Kidney glomerular epithelial cell (primary cell): ENCODE measurements at places on chromosomes 3 and 15.
A peak's percentile ranks its signal among the peaks of the same experiment; 100 is the strongest.

GRCh38 chr3:15443826-15444524 lies 16.6 kb downstream of the EAF1 start:
- no peak for DNase-seq

- DNase-seq = no peak
Observed at GRCh38 chr3:137349557-137350348, 392.0 kb downstream of the IL20RB start.

GRCh38 chr15:42919799-42920518 lies 619 bp downstream of the TTBK2 start:
- DNase-seq = no peak

DNA sequence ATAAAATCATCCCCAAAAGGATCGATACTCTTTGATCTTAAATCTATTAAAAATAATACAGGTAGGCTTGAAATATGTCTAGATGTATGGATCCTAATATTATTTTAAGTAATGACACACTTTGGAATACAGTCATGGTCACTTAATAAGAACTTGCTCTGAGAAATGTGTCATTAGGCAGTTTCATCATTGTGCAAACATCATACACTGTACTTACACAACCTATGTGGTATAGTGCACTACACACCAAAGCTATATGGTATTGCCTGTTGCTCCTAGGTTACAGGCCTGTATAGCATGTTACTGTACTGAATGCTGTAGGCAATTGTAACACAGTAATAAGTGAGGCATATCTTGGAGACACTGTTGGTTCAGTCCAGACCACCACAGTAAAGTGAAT lies 307.1 kb downstream of the RAP2B start:
- no peak for DNase-seq

GRCh38 chr3:58560771-58561311 lies 16.4 kb downstream of the FAM107A start:
- DNase-seq = peak; percentile 97

- DNase-seq = no peak
Observed at GRCh38 chr3:157922614-157923013, 183.6 kb downstream of the SHOX2 start.

- no peak for DNase-seq
Observed at GRCh38 chr15:91182101-91182500, 82.0 kb downstream of the SV2B start.

DNA sequence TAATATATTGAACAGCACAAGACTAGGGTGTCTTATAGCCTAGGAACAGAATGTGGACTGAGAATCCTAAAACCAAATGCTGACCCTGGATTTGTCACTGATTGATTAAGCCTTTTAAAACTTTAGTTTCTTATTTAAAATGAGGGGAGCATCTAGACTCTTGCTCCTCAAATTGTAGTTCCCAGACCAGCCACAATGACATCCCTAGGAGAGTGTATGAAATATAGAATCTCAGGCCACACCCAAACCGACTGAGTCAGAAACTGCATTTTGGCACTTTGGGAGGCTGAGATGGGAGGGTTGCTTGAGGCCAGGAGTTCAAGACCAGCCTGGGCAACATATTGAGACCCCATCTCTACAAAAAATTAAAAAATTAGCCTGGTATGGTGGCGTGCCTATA lies 287.8 kb upstream of the UMPS start:
- no peak for DNase-seq

GRCh38 chr3:15309662-15310335 lies 22.6 kb downstream of the SH3BP5 start:
- no peak for DNase-seq

- no peak for DNase-seq
Observed at GRCh38 chr15:20367093-20367492, 174.5 kb downstream of the GOLGA6L6 start.

- DNase-seq = no peak
Observed at GRCh38 chr3:171066206-171066605, 39.7 kb upstream of the SLC2A2 start.

DNA sequence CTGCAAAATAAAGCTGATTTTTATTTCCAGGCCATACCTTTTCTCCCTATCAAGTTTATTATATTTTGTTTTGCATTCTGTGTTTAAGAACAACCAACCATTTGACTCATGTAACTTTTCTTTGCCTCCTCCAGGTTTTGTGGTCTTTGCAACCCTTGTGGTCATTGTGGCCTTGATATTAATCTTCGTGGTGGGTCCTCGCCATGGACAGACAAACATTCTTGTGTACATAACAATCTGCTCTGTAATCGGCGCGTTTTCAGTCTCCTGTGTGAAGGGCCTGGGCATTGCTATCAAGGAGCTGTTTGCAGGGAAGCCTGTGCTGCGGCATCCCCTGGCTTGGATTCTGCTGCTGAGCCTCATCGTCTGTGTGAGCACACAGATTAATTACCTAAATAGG lies 27.6 kb downstream of the NIPA2 start:
- no peak for DNase-seq

GRCh38 chr3:141796081-141796888 lies 33.1 kb downstream of the GRK7 start:
- DNase-seq = no peak

- DNase-seq = no peak
Observed at GRCh38 chr15:91400481-91400880, 300.4 kb downstream of the SV2B start.

GRCh38 chr3:55362210-55362960 lies 124.7 kb downstream of the WNT5A start:
- peak; percentile 3 for DNase-seq

DNA sequence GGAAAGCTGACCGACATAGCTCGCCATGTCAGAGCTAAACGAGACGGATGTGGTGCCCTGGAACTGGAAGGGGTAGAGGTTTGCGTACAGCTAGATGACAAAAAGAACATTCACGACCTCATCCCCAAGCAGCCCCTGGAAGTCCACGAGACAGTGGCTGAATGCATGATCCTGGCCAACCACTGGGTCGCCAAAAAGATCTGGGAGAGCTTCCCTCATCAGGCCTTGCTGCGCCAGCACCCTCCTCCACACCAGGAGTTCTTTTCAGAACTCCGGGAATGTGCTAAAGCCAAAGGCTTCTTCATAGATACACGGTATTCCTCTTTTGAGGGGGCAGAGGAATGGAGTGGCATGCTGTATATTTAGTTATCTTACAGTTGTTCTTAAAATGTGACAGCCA lies 30.4 kb downstream of the TIPIN start:
- DNase-seq = no peak

- no peak for DNase-seq
Observed at GRCh38 chr15:60364612-60364924, 33.2 kb downstream of the ANXA2 start.

DNA sequence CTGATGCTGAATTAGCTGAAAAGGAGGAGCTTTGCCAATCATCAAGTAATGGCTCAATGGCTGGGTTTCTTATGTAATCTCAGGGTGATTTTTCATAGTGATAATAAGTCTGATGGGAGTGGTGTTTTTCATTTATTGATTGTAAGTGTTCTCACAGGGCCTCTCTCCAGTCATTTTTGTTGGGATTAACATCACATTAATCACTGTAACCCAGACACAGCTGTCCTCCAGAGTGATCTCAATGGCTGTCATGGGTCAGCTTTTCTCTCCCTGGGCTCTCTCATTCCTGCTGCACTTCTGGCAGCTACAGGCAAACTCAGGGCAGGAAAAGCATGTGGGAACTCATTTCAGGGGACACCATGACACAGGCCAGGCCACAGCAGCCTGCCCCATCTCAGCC lies 162.9 kb downstream of the LRTM1 start:
- DNase-seq = no peak

- no peak for DNase-seq
Observed at GRCh38 chr3:169278667-169279066, 384.8 kb downstream of the MECOM start.

GRCh38 chr15:95284933-95285421 lies 1045.5 kb upstream of the NR2F2 start:
- peak; percentile 37 for DNase-seq

GRCh38 chr3:170572665-170573253 lies 13.1 kb downstream of the SLC7A14 start:
- DNase-seq = no peak

DNA sequence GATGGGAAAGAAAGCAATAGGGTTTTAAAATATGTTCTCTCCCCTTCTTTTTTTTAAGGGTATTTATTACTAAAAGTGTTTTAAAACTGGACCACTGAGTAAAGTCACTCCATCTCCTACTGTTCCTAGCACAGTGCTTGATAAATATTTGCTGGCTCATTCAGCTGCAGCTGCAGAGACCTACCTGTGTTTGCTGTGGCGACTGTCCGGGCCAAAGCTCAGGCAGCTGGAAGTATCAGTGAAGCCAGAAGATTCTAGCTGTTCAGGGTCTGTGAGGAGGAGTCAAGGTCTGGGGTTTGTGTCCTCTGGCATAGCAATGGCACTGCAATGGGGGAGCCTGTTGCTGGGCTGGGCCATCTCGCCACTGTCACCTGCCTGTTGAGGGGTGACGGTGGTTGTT lies 109.9 kb downstream of the RPLP1 start:
- DNase-seq = no peak

GRCh38 chr15:35078221-35078915 lies 6.7 kb downstream of the NANOGP8 start:
- DNase-seq = peak; percentile 8

DNA sequence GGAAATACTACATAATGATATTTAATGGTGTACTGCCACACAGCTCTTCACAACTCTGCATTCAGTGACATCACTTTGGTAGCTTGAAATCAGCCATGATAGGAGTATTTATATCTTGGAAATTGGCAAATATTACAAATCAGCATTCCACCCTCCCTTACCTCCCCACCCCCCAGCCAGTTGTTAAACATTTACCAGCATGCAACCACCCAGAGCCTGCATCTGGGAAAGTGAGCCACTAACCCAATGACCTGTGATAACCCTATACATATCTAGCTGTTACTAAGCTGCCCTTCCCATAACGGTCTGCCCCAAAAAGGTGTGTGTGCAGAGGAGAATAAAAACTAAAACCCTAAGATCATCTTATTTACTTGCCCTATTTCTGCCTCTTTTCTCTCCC lies 44.6 kb upstream of the SATB1 start:
- DNase-seq = no peak

DNA sequence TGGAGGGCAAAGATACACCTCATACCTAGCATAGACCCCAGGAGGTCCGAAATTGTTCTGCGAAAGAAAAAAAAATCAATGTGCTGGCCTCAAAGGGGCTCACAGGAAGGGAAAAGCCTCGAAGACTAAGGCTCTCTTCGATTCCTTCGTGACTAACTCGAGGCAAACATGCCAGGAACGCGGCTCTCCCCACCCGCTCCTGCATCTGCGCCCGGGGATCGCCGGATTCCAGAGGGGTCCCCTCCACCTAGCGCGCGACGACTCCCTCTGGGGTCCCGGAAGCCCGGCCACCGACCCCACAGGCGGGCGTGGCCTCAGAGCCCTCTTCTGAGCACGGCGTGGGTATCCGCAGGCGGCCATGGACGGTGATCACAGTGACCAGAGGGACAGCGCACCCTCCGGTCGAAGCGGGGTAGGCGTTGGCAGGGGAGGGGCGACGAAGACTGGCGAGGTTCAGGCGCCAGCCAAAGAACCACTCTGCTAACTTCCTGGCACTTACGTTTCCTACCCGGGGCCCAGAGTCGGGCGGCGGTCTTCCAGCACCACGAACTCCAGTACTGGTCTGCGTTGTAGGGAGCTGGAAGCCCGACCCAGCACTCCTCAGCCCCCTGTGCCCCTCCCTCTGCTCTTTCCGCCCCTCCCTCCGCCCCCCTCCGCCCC lies 515 bp upstream of the EIF3J start:
- DNase-seq = peak; percentile 89

- no peak for DNase-seq
Observed at GRCh38 chr3:25747033-25747432, 36.2 kb downstream of the NGLY1 start.

- DNase-seq = no peak
Observed at GRCh38 chr15:62534996-62535395, 369.9 kb upstream of the C2CD4B start.

DNA sequence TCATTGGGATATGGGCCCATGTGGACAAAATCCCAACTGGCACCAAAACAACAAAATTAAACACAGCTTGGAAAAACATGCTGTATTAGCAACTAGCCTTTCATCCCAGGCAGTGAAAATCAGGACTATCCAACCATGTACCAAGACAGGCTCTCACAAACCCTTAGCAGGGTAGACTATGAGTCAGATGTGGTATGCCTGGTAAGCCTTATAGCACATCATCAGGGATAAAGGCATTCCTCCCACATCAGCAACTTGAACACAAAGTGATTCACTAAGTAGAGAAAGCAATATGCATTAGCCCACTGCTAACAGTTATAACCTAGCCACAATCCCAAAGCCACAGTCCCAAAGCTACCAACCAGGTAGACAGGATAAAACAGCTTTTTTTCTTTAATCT lies 8.0 kb downstream of the CEP152 start:
- DNase-seq = peak; percentile 99

- DNase-seq = no peak
Observed at GRCh38 chr3:15496341-15496664, 25.2 kb downstream of the COLQ start.

DNA sequence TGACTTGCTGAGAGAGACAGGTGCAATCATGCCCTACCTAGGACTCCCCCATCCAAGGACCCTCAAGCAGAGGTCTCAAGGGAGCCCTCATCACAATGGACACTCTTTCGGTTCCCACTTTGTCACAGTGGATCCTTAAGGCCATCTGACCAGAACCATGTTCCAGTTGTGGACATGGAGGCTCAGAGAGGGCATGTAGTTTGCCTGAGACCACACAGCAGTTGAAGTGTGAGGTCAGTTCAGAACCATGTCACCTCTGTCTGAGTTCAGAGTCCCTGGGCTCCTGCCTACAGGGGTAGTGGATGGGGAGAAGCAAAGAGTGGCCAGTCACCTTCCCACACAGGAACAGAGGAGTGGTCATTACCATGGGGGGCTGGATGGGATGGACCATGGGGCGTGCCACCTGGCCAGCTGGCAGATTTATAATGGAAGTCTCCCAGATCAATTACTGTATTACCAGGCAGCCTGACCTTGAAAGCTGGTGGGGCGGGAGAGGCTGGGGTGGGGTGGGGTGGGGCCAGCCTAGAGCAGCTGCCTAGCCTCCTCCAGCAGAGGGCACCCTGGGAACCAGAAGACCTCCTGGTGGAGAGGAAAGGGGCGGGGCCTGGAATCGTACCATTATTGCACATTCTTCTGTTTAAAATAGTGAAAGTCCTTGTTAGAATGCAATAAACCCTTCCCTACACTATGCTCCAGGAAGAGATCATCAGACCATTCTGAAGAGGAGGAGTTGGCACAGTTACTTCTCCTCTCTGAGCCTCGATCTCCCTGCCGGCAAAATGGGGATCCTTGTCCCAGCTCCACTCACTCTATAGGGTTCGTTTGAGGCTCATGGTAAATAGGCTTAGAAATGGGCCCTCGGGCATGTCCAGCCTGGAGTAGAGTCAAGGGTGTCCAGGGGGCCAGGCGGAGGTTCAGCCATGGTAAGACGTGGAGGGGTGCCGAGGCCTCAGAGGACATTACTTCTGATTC lies 26.9 kb upstream of the LINGO1 start:
- DNase-seq = peak; percentile 9

GRCh38 chr3:48248095-48248850 lies 7.4 kb downstream of the ZNF589 start:
- DNase-seq = no peak

GRCh38 chr15:37059086-37059485 lies 41.3 kb downstream of the MEIS2 start:
- DNase-seq = peak; percentile 72
